ENCODE measurements at places on chromosomes 4 and X.

DNA sequence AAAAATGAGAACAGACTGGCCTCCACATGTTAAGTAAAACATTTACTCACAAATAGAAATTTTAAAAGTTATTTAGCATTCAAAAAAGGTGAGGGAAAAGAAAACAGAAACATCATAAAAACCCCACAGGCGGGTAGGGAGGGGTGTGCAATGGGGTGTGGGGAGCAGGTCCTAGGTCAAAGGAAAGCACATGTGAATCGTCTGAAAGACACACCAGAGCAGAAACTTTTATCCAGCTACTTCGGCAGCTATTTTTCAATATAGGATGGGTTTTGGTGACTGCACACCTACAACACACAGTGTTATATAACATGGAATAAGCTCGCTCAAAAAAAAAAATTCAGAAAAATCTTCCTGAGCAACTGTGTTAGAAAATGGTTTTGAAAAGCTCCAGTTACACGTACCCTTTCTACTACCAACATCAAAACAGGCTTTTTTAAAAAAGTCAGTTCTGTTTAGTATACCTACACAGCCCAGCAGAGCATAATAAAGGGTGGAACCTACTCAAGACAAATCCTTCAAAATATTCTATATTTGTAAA, 1.6 kb downstream of the OTUD4 start:
- H3K36me3 ChIP-seq, result peaks cover 4% of the 10 kb centered on the region
- H3K27me3 ChIP-seq, result no peaks in the 10 kb centered on the region
- DNase-seq, result no peak
- H3K27ac ChIP-seq, result peak overlapping the region; percentile 95

DNA sequence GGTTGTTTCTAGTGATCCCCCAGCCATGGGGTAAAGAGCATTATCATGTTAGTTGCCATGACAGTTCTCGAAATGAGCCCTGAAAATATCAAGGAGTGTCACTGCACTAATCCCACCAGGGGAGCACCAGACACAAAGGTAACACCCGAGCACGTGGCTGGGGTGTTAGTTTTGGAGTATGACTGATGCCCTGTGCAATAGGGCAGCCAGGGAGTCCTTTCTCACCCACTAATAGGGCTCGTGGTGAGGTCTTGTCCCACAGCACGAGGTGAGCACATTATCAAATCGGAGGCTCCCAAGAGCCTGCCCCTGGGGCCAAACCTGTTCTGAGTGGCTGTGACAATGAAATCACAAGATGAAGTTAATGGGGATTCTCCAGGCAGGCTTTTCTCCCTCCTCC, 9.6 kb downstream of the MAMLD1 start:
- no peaks in the 10 kb centered on the region for H3K36me3 ChIP-seq
- H3K4me3 ChIP-seq, result no peak overlapping the region
- no peaks in the 10 kb centered on the region for H3K27me3 ChIP-seq
- no peak for DNase-seq

- no peak overlapping the region for H3K4me3 ChIP-seq
- no peak overlapping the region for H3K27ac ChIP-seq
- no peaks in the 10 kb centered on the region for H3K4me1 ChIP-seq
- no peak for DNase-seq
- H3K27me3 ChIP-seq, result no peaks in the 10 kb centered on the region
- no peaks in the 10 kb centered on the region for H3K36me3 ChIP-seq
Measured at GRCh38 chr4:164807611-164808010, 53.7 kb downstream of the SMIM31 start.

DNA sequence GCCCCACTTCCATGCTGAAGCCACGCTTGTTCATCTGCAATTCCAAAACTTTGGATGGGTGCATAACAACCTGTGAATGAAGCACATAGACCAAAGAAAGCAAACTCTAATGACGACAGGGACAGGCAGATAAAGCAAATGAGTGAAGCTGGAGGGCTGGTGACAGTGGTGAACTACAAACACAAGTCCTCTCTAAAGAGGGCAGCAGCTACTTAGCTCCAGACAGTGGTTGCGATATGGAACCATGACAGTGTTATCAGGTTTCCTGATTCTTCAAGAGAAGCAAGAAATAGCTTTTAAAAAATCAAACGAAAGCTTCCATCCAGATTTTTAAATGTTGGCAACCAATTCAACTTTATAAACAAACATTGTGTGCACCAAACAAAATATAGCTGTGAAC, 23.8 kb downstream of the NOX1 start:
- DNase-seq, result no peak
- H3K27me3 ChIP-seq, result no peaks in the 10 kb centered on the region
- H3K27ac ChIP-seq, result no peak overlapping the region
- H3K36me3 ChIP-seq, result no peaks in the 10 kb centered on the region
- H3K4me3 ChIP-seq, result no peak overlapping the region
- H3K4me1 ChIP-seq, result no peaks in the 10 kb centered on the region

DNA sequence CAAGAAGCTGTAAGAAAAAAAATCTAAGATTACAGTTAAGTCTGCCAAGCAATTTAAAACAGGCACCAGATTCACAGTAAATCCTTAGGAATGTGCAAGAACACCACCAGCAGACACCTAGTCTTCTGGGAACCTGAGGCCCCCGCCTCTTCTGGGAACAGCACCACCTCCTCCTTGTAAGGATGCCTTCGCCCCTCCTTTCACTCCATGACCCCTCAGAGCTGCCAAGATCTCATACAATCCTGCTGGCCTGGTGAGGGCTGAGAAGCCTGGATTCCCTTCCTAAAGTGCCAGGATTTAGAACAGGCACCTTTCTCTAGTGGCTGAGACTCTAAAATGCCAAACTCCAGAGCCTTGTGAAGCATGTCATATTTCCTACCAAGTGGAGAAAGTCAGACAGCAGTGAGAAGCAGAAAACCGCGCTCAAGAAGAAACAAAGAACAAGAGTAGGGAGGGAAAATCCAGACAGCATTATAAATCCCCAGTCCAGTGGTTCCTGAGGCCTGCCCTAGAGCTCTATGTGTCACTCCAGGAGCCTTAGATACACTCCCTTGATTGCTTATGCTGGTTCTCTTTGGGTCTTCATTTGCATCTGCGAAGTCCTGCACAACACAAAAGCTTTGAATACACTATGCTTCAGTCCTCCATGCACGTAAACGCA, 166.4 kb downstream of the TSPAN5 start:
- H3K27me3 ChIP-seq, result no peaks in the 10 kb centered on the region
- H3K27ac ChIP-seq, result no peak overlapping the region
- no peaks in the 10 kb centered on the region for H3K4me1 ChIP-seq

- H3K27me3 ChIP-seq, result peaks cover 19% of the 10 kb centered on the region
- no peaks in the 10 kb centered on the region for H3K4me1 ChIP-seq
- no peak overlapping the region for H3K27ac ChIP-seq
- no peaks in the 10 kb centered on the region for H3K36me3 ChIP-seq
- no peak for DNase-seq
Measured at GRCh38 chr4:78953769-78954666, 14.8 kb upstream of the PAQR3 start.

GRCh38 chr4:15262396-15262795, 165.4 kb upstream of the C1QTNF7 start:
- no peak overlapping the region for H3K4me3 ChIP-seq
- no peak for DNase-seq
- H3K27me3 ChIP-seq, result no peaks in the 10 kb centered on the region
- H3K4me1 ChIP-seq, result no peaks in the 10 kb centered on the region
- H3K27ac ChIP-seq, result no peak overlapping the region

DNA sequence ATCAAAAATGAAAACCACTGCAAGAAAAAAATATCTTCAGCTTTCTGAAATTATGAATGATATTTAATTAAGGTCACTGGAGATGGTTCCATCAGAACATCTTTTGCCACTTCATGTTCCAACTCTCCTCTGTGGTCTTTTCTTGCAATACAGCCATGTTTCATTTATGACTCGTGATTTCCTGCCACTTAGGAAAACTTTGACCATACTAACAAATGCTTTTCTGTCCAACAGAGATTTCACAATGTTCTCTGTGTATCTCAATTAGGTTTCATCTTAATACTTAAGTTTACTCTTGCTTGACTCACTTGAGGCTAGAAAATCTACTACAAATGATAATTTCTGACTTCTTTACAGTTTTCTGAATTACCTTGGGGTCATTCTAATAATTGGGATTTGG, 330.9 kb downstream of the CXXC4 start:
- no peaks in the 10 kb centered on the region for H3K4me1 ChIP-seq
- H3K27me3 ChIP-seq, result no peaks in the 10 kb centered on the region
- H3K36me3 ChIP-seq, result no peaks in the 10 kb centered on the region
- H3K27ac ChIP-seq, result no peak overlapping the region

- no peak overlapping the region for H3K4me3 ChIP-seq
- no peaks in the 10 kb centered on the region for H3K27me3 ChIP-seq
- H3K36me3 ChIP-seq, result no peaks in the 10 kb centered on the region
- DNase-seq, result no peak
- no peak overlapping the region for H3K27ac ChIP-seq
- H3K4me1 ChIP-seq, result no peaks in the 10 kb centered on the region
Measured at GRCh38 chrX:81377329-81377728, 175.4 kb downstream of the SH3BGRL start.

GRCh38 chrX:148784856-148785255, 284.4 kb downstream of the AFF2 start:
- H3K27ac ChIP-seq, result no peak overlapping the region
- no peaks in the 10 kb centered on the region for H3K27me3 ChIP-seq
- no peaks in the 10 kb centered on the region for H3K36me3 ChIP-seq
- no peaks in the 10 kb centered on the region for H3K4me1 ChIP-seq
- no peak overlapping the region for H3K4me3 ChIP-seq
- DNase-seq, result no peak

GRCh38 chr4:3416270-3416669, 25.5 kb upstream of the HGFAC start:
- H3K36me3 ChIP-seq, result peaks cover 17% of the 10 kb centered on the region
- DNase-seq, result no peak
- no peak overlapping the region for H3K27ac ChIP-seq
- H3K4me3 ChIP-seq, result no peak overlapping the region

- no peak overlapping the region for H3K4me3 ChIP-seq
- peaks cover 7% of the 10 kb centered on the region for H3K4me1 ChIP-seq
- H3K36me3 ChIP-seq, result no peaks in the 10 kb centered on the region
- peaks cover 31% of the 10 kb centered on the region for H3K27me3 ChIP-seq
Measured at GRCh38 chr4:118353534-118354030, 779 bp upstream of the PRSS12 start.

DNA sequence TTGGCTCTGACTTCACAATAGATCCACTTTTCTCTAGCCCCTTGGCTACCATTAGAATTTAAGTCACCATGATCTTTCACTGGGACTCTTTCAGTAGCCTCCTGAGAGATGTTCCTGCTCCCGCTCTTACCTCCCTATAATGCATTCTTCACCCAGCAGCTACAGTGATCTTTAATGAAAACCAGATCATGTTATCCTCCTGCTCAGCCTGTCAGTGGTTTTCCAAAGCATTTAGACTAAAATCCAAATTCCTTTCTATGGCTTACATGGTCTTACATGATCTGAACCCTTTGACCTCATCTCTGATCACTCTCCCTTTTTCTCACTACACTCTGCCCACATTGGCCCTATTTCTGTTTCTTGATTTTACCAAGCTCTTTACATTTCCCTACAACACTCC, 18.3 kb upstream of the RPS6KA3 start:
- no peaks in the 10 kb centered on the region for H3K4me1 ChIP-seq
- H3K36me3 ChIP-seq, result no peaks in the 10 kb centered on the region
- no peak overlapping the region for H3K27ac ChIP-seq
- no peak overlapping the region for H3K4me3 ChIP-seq
- no peak for DNase-seq
- H3K27me3 ChIP-seq, result no peaks in the 10 kb centered on the region

DNA sequence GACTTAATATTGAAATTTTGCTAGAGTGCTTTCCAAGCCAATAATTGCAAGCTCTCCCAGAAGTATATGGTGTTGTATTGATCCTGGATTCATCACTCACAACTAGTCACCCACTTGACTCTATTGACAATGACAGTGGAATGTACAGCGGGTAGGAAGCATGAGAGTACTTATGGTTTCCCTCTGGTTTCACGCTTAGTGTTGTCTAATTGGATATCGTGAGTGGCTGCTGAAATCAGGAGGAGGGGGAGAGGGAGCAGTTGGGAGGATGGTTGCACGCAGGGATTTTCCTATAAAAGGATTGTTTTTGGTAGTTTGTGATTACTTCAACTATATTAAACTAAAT, 1819.5 kb upstream of the TENM3 start:
- no peaks in the 10 kb centered on the region for H3K4me1 ChIP-seq
- no peaks in the 10 kb centered on the region for H3K27me3 ChIP-seq
- no peak overlapping the region for H3K4me3 ChIP-seq
- no peak overlapping the region for H3K27ac ChIP-seq

DNA sequence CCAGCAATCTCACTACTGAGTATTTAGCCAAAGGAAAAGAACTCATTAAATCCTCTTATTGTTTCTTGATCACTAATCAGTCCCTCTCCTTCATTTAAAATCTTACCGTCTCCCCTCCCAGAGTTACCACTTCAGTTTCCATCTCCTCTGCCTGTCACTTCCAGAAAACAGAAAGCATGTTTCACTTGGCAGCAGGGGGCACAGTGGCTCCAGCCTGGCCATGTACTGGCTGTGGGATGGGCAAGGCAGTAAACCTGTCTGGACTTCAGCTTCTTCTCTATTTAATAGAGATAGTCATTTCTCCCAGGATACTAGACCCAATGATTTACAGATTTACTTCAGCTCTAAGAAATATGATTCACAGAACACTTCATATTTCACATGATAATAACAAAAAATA, 63.2 kb downstream of the CD40LG start:
- H3K27ac ChIP-seq, result peak overlapping the region; percentile 14
- H3K4me3 ChIP-seq, result no peak overlapping the region
- no peaks in the 10 kb centered on the region for H3K27me3 ChIP-seq
- peaks cover 20% of the 10 kb centered on the region for H3K36me3 ChIP-seq
- H3K4me1 ChIP-seq, result peaks cover 10% of the 10 kb centered on the region

GRCh38 chr4:144208074-144208473, 67.6 kb upstream of the GYPA start:
- H3K36me3 ChIP-seq, result no peaks in the 10 kb centered on the region
- no peaks in the 10 kb centered on the region for H3K27me3 ChIP-seq
- no peak overlapping the region for H3K4me3 ChIP-seq
- no peak for DNase-seq
- no peaks in the 10 kb centered on the region for H3K4me1 ChIP-seq
